Epithelial cell of alveolus of lung (primary cell): ENCODE measurements at places on chromosomes 2 and 18. TPM values are rescaled to one million over a fixed set of nuclear protein-coding genes. Genes with fewer than 3 reads are reported as not detected.

Gene CGREF1
- 1.2 and 4.6 TPM in 2 replicates for total RNA-seq

Gene MFSD2B
- total RNA-seq: 0.13 TPM in 1 of 2 replicates, not detected in the other

Gene RGPD6
- 11.9 and 19.5 TPM in 2 replicates for total RNA-seq

Gene TLK1
- total RNA-seq: 7.8 and 13.7 TPM in 2 replicates

Gene SNTG2
- not detected in 2 replicates for total RNA-seq

Gene BMP10
- total RNA-seq: not detected in 2 replicates

Gene CD28
- total RNA-seq: not detected in 2 replicates
